ENCODE measurements at places on chromosomes 3 and 15.

DNA sequence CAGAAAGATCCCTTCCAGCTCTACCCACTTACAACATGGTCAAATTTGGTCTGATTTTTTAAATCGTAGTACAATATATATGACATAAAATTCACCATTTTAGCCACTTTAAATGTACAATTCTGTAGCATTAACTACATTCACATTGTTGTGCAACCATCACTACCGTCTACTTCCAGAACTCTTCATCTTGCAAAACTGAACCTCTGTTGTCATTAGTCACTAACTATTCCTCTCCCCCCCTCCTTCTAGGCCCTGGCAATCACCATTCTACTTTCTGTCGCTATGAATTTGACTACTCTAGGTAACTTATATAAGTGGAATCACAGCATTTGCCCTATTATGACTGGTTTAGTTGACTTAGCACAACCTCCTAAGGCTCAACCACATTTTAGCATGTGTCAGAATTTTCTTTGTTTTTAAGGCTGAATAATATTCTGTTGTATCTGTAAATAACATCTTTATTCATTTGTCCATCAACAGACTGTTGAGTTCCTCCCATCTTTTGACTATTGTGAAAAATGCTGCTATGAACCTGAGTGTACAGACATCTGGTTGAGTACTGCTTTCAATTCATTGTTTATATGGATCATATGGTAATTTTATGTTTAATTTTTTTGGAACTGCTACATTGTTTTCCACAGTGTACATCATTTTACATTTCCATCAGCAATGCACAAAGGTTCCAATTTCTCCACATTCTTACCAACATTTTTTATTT, 35.5 kb upstream of the CCR2 start:
- DNase-seq = no peak

GRCh38 chr3:17505856-17506255, 236.6 kb downstream of the TBC1D5 start:
- no peak for DNase-seq

- DNase-seq = no peak
Measured at GRCh38 chr3:42999212-42999611, 20.1 kb downstream of the GASK1A start.

- no peak for DNase-seq
Measured at GRCh38 chr3:14371573-14372474, 30.6 kb upstream of the SLC6A6 start.

GRCh38 chr3:101036213-101036618, 43.0 kb upstream of the ABI3BP start:
- DNase-seq = no peak

DNA sequence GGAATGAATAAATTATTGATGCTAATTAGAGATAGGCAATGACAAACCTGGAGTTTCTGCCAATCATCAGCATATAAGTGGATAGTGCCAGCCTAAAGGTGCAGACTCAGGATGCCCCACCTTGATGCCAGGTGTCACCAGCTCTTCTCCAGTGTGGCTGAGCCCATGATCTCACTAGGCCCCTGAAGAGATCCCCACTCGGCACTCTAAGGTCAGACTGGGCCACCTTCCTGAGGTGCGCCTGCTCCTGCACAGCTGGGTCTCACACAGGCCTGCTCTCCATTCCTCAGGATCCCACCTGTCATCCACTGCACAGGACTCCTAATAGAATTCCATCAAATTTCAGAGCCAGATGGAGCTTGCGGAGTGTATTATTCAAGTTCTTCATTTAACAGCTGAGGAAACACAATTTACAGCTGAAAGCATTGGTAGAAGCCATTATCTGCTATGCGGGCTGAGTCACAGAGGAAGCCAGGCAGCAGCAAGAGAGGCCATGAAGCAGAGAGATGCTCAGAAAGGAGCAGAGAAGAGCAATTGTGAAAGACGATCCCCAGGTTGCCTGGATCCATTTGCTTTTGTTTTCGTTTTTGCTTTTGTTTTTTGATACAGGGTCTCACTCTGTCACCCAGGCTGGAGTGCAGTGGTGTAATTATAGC, 25.1 kb upstream of the FSTL1 start:
- DNase-seq = no peak

- no peak for DNase-seq
Measured at GRCh38 chr3:64109438-64109837, 86.1 kb upstream of the PSMD6 start.

DNA sequence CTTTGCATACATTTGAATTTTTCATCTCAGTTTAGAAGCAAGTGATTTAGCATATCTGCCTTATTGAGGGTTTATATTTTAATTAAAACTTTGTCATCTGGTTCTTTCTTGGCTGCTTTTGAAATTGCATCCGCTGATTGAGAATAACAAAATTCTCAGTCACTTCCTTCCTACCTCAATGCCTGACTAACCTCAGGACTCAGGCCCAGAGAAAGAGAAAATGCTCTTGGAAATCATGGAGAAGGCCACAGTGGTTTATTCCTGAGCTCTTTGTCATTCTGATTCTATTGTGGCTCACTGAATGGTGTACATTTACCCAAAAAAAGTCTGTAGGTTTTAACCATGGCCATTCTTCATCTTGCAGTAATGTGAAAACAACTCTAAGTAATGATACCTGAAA, 533.9 kb downstream of the TBL1XR1 start:
- no peak for DNase-seq

- DNase-seq = no peak
Measured at GRCh38 chr3:158354713-158355112, 216.3 kb upstream of the MLF1 start.

DNA sequence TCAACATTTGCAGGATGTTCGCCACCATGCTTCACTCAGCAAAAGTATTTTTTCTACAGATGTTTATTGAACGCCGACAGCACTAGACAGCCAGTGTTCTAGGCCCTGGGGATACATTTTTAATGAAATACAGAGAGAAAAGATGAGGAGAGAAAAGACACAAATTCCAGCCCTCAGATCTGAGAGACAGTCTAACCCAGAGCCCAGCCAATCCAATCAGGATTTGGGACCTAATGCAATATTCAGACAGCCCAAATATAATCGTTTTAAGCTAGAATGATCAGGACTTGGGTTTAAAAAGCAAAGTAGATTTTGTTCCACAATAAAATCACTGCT, 174.8 kb downstream of the SLCO3A1 start:
- no peak for DNase-seq

GRCh38 chr15:29048011-29048410, 162.2 kb downstream of the APBA2 start:
- no peak for DNase-seq

GRCh38 chr3:56867671-56868070, 65.9 kb upstream of the ARHGEF3 start:
- DNase-seq = no peak

DNA sequence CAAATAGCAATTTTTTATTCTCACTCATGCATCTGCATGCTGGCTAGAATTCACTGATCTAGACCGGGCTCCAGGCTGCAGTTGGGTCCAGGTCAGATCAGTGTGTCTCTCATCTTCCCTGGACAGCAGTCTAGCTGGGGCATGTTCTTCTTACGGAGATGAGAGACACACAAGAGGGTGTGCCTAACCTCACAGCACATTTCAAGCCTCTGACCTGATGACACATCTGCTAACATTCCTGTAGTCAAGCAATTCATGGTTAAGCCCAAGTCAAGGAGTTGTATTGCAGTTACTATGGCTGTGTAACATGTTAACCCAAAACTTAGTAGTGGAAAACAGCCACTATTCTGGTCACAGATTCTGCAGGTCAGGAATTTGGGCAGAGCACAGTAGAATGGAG, 13.1 kb downstream of the BSN start:
- DNase-seq = no peak

DNA sequence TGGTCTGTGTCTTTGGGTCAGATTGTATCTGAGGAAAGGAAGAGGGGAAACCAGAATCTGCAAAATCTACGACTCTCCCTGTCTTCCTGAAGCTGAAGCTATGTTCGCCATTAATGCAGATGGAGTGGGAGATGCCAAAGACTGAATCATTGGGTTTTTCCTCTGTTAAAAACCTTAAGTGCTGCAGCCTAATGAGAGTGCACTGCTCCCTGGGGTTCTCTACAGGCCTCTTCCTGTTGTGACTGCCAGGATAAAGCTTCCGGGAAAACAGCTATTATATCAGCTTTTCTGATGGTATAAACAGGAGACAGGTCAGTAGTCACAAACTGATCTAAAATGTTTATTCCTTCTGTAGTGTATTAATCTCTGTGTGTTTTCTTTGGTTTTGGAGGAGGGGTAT, 24.0 kb downstream of the RMDN3 start:
- no peak for DNase-seq

DNA sequence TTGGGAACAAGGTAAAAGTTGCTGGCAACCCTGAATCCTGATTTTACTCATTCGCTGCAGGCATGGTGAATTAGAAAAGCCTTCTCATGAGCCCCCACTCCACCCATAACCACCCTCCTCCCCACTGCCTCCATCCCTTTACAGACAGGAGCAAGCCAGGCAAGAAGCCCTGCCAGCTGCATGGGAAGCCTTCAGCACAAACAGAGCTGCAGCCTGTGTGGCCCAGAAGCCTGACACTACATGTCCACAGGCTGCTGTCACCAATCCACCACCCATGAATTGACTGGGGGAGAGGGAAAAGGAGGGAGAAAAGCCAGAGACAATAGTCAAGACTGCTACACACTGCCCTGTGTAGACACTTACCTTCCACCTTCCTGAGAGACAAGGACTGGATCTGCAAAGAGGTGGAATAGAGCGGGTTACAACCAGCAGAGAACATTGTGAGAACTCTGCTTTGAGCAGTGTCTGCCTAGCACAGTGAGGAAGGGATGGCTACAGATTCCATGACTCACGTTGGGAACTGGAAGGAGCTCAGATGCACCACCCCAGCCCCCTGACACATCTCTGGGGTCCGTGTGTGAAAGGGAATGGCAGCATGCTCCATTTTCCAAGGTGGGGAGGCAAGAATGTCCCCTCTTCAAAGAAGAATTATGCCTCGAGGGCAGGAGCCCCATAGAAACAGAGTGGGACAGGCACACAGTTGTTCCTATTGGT, 33.9 kb downstream of the DZIP1L start:
- no peak for DNase-seq

DNA sequence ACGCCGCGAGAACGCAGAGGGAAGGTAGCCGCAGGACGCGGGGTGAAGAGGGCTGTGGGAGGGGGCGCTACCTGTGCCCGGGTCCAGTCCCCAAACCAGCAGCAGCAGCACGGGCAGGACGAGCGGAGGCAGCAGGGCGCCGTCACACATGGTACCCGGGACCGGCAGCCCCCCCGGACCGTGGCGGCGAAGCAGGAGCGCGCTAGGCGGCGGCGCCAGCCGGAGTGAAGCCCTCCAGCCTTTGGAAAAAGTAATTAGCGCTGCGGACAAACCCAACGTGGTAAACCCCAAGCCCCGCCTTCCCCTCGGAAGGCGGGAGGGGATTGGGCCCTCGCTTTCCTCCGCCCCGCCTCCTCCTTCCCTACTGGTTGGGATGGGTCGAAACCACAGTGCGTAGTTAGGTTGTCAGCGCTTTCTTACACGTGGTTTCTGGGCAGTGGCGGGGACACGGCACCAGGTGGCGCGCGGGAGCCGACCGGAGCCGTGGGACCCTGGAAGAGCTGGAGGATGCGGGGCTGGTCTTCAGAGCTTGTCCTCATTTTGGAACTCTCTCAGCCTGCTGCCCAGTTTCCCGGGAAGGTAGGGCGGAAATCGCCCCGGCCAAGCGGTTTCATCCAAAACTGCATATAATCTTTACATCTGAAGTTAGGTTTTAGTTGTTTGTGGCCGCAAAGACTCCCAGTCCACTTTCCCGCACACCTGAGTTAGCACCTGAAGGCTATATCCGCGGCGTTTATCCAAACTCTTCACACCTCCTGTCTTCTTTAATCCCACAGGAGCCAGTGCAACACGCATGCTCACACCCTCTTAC, at the start of gene ADAMTS17:
TSS of gene ADAMTS17 (minus strand) at position 226 of the 811 bp plus-strand sequence. CDS start at position 150, 76 bp downstream.
- peak; percentile 58 for DNase-seq

- DNase-seq = no peak
Measured at GRCh38 chr3:41418961-41419691, 219.8 kb downstream of the CTNNB1 start.

DNA sequence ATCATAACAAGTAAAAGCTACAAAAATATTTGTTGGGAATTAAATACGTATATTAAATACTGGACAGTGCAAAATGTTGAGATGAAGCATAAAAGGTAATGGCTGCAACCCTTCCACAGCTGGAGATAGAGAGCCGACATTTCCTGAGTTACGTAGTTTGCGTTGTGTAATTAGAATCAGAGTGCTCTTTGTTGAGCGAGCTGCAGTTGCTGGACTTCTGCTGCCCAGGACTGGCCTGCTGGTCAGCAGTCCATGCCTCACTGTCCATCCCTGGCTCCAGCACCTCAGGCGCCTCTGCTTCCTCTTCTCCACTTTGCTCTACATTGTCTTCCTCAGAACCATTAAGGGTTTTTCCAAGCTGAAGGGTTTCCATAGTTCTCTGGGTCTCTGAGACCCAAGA, 28.4 kb upstream of the SHC4 start:
- no peak for DNase-seq

- no peak for DNase-seq
Measured at GRCh38 chr3:14900881-14901873, 46.2 kb upstream of the NR2C2 start.
